ENCODE measurements at places on chromosomes 1 and 21. TPM values are rescaled to one million over a fixed set of nuclear protein-coding genes. Genes with fewer than 3 reads are reported as not detected.

GRCh38 chr1:219201656-219202055, 28.0 kb downstream of the LYPLAL1 start:
- no peak for DNase-seq

DNA sequence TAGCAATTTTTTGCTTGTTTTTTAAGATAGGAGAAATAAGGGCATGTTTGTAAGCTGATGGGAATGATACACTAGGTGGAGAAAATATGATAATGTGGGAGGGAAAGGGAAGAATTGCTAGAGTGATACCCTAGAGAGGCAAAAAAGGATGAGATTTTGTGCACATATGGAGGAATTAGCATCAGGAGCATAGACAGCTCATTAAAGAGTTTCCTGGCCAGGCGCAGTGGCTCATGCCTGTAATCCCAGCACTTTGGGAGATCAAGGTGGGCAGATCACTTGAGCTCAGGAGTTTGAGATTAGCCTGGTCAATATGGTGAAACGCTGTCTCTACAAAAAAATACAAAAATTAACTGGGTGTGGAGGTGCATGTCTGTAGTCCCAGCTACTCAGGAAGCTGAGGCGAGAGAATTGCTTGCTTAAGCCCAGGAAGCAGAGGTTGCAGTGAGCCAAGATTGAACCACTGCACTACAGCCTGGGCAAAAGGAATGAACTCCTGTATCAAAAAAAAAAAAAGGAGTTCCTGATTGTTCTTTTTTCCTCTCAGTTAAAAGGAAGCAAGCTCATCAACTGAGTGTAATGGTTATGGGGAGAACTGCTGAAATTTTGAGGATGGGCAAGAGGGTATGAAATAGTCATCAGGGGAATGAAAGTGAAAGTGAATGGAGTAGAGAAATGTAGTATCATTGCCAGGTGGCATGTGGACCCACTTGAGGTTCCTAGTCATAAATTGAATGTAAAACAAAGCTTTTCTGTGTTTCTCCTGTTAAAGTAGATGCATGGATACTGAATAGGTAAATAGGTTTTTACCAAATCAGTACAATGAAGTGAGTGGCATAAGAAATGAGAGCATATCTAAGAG, 35.5 kb downstream of the SH3GLB1 start:
- no peak for DNase-seq

The NCAM2 gene
- 16.9 TPM for polyA plus RNA-seq

- no peak for DNase-seq
Observed at GRCh38 chr1:186882372-186883134, 53.8 kb downstream of the PLA2G4A start.

The CTSE gene
- 0.16 TPM for polyA plus RNA-seq

- no peak for DNase-seq
Observed at GRCh38 chr1:52739699-52740467, 13.6 kb downstream of the ZYG11B start.

DNA sequence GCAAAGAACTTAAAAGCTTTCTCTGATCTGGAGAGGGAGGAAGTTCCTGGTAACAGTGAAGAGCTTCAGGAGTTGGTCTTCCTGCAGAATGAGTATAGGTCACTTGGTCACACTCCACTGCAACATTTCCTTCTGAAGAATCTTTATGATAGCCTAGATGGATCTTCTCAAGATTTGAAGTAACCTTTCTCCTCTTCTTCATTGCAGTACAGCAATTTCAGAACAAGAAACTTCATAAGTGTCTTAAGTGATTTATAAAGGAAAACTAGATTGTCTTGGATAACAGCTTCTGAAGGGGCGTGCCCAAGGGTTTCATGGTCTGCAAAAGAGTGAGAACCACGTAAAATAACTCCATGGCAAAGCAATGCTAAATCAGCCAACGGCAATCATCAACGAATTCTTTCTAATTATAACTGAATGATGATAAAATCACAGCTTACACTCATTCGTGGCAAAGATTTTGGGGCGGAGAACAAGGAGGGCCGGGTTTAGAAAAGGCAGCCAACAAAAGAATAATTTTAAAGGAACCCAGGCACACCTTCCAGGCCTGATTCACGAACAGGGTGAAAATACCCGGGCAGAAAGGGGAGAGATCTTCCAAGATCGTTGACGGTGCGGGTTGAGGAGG, 53.9 kb upstream of the ASPM start:
- peak; percentile 18 for DNase-seq

- no peak for DNase-seq
Observed at GRCh38 chr1:74223453-74223852, 11.7 kb upstream of the TNNI3K start.

The SLC44A3 gene
- 76.4 TPM for polyA plus RNA-seq

- no peak for DNase-seq
Observed at GRCh38 chr1:9652379-9653209, 1.1 kb downstream of the PIK3CD start.

The FCRL4 gene
- not detected for polyA plus RNA-seq

The ELAPOR1 gene
- 1.7 TPM for polyA plus RNA-seq

The KCNT2 gene
- 9.4 TPM for polyA plus RNA-seq

DNA sequence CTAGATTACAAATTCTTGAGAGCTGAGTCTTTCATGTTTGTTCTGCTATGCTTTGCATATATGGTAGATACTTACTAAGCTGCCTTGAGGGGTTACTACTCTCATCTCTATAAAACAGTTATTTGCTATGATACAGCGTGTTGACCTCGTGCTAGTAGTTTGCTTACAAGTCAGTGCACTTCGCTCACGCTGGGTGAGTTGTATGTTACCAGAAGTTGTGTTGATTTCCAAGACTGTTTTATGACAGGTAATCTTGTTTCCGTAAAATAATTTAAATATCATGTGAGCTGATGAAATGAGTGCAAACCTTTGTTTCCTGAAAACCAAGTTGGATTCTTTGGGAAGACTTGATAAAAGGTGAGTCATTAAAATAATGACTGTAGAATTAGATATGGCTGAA, 7.3 kb downstream of the MRPS6 start:
- DNase-seq: no peak

The WNT9A gene
- polyA plus RNA-seq: 1.3 TPM

DNA sequence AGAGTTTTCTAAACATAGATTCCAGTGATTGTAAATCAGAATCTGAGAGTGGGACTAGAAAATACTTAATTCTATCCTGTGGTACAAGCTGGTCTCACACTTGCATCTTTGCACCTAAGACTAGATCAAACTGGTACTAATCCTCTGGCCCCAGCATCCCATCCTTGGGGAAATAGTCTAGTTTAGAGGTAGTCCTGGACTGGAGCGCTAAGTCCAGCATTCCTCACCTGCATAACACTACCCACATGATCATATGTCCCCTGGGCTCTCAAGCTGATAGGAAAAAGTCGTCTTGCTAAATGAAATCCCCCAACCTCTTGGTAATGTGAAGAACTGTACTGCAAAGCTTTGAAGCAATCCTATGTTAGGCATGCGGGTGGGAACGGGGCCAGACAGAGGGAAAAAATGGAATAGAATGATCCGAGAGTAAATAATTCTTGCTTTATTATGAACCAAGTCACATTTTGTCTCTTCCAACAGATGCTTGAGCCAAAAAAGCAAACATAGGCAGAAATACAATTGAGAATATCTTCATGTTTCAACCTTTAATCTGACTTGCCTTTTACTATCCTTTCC, 4.8 kb downstream of the COX20 start:
- no peak for DNase-seq

GRCh38 chr1:245434280-245434679, 279.5 kb downstream of the KIF26B start:
- no peak for DNase-seq

GRCh38 chr1:29590583-29591565, 354.6 kb downstream of the PTPRU start:
- DNase-seq: no peak

GRCh38 chr21:45545691-45546531, 3.7 kb upstream of the SLC19A1 start:
- no peak for DNase-seq

GRCh38 chr1:43779805-43780403, 72.6 kb downstream of the ST3GAL3 start:
- DNase-seq: no peak

The RBBP4 gene
- 319 TPM for polyA plus RNA-seq

The LCE3D gene
- not detected for polyA plus RNA-seq

The PYHIN1 gene
- polyA plus RNA-seq: 0.24 TPM

DNA sequence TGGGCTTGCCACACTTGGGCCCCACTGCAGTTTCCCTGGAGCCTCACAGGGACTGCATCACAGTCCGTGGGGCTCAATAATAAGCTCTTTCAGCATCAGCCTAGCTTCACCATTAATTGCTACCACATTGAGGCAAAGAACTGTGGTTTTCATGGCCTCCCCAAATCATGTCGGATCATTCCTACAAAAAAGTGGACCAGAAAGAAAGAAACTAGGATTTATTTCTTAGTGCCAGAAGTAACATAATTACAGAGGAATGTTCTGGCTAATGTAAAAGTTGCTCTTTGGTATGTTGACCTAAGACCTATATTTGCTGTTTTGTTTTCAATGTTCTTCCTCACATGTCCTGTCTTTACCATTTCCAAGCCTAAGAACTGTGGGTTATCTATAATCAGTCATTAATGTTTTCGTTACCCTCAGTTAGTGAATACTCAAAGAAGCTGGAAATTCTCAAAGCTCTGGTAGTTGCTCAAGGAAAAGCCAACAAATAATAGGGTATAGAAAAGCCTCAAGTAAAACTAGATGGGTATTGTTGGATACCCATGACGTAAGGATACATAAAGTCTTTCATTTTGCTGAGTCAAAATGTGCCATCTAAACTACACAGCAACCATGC, 173.9 kb downstream of the LTN1 start:
- no peak for DNase-seq

The TFAP2E gene
- 1.8 TPM for polyA plus RNA-seq

The DPH2 gene
- 23.6 TPM for polyA plus RNA-seq

DNA sequence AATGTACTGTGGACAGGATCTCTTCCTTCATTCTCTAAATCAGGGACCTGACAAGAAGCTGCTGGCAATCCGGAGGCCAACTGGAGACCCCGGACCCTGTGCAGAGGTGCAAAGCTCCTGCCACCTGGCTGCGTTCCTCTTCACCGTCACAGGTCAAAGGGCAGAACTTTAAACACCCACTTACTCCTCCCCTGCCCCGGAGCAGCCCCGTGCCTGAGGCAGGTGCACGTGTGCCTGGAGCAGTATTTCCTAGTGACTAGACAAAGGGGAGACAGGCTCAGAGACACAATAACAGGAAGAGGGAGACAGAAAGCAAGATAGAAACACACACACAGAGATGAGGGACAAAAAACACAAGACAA, 6.6 kb upstream of the PIGC start:
- no peak for DNase-seq
